AG10803 (cell line): ENCODE measurements at places on chromosomes 5 and 9.

DNA sequence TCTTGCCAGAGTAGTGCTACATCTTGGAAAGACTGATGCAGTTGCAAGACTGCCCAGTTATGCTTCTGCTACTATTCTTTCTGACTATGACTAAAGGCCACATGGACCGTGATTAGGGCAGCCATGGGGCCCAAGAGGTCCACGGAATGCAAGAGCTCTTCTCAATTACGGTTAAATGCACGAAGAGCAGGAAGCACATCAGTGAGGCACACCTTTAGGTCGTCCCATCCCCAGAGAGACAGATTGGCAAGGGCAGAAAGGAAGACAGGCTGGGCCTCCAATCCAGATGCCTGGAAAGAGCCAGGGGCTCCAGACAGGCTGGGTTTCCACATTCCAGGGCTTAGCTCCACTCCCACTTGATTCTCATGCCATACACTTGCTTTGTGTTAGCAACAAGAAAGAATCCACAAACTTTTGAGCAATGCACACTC, 132.3 kb upstream of the SLIT3 start:
- DNase-seq, result peak; percentile 91

DNA sequence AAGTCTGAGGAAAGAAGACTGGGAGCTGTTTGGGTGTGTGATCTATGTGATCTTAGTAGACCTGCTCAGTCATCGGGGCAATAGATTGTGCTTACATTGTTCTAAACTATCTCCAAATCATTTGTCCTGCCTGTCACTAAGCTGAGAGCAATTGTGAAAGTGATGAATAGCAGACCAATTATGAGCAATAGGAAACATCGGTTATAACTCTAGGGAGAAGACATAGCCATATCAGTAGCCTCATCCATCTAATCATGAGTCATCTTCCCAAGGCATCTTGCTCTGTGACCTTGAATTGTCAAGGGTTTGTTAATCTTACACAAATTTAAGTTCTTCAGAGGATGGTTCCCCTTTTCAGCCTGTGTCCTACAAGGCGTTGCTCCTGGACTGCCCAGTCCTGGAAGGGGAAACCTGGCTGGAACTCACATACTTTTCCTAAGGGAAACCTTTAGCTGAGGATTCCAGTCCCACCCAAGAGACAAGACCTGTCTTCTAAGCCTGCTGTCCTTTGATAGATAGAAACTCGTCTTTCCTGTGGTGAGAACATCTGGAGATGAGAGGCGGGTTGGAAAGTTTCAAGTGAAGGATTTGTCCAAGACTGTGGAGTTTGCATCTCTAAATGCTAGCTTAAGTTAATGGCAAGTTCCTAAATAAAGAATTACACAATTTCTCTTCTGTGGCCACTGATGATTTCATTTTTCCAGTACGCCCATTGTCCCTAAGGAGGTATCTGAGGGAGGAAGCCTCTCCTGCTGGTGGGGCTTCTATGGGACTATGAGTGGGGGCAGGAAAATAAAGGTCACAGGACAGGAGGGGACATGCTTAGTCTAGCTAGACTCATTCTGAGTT, 53.9 kb upstream of the TRIM32 start:
- peak; percentile 67 for DNase-seq

- DNase-seq, result peak; percentile 65
Observed at GRCh38 chr5:135271533-135272310, 127.3 kb downstream of the MACROH2A1 start.

- DNase-seq, result no peak
Observed at GRCh38 chr9:137965177-137965795, 87.7 kb downstream of the CACNA1B start.

DNA sequence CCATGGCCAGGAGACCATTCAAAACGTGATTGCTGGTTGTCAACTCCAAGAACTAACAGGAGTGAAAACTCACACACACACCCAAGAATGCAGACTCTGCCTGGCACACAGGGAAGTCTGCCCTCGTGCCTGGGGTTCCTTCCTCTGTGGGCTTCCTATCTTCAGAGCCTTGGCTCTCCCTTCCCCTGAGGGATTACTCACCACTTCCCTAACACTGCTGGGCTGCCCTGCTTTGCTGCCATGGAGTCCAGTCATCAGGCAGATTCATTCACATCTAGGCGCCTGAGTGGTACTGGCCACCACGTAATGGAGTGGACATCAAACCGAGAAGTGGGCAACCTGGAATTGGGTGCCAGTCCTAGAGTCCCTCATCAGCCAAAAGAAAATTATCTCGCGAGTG, 76.4 kb upstream of the PRSS3 start:
- DNase-seq, result peak; percentile 3

DNA sequence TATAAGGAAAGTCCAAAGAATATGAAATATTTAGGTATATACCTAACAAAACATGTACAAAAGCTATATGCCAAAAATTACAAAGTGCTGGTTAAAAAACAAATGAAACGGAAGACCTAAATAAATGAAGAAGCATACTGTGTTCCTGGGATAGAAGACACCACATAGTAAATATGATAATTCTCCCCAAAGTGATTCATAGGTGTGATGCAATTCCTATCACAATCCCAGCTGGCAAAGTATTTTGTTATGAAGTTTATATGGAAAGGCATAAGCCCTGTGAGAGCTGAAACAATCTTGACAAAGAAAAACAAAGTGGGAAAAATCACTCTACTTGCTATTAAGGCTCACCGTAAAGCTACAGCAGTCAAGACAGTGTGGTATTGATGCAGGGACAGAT, 2.6 kb upstream of the SMIM23 start:
- peak; percentile 23 for DNase-seq

- DNase-seq, result peak; percentile 89
Observed at GRCh38 chr9:3906437-3907213, 380.8 kb upstream of the RFX3 start.

- no peak for DNase-seq
Observed at GRCh38 chr9:99013550-99013949, 69.8 kb downstream of the COL15A1 start.

GRCh38 chr9:30482499-30482898, 1901.9 kb upstream of the ACO1 start:
- no peak for DNase-seq

GRCh38 chr5:157350939-157351801, 85.2 kb downstream of the CYFIP2 start:
- no peak for DNase-seq

GRCh38 chr5:143402017-143402552, 1.4 kb downstream of the NR3C1 start:
- no peak for DNase-seq

- peak; percentile 36 for DNase-seq
Observed at GRCh38 chr9:110986529-110986928, 51.7 kb downstream of the LPAR1 start.

- no peak for DNase-seq
Observed at GRCh38 chr9:101397746-101398067, 711 bp downstream of the MRPL50 start.

DNA sequence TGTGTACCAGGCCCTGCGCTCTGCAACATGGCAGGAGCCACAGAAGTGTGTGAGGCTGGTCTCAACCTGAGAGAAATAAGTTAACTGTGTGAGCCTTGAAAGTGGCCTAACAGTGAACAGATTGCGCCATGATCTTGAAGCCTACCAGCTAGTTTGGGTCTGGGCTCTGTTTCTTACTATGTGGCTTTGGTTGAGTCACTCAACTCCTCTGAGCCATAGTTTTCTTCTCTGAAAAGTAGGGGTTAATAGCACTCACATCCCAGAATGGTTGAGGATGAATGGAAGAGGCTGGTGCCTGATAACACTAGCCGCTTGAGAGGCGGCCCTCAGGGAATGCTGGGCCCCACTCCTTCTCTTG, 121.5 kb downstream of the RGS3 start:
- no peak for DNase-seq

DNA sequence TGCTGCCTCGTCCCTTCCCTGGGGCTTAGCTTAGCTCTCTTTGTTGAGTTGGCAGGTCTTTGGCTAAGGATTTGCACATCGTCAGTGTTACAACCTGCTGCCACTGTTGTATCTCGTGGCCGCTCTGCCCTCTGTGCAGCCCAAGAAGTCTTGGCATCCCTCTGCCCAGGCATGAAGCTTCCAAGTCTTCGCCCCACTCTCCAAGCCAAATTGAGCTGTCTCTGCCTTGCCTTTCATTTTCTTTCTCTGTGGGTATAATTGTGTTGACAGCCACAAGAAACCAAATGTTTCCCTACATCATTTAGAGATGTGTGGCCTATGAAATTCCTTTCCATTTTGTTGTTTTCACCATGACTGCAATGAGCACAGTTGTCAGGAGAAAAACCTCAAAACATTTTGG, 29.6 kb upstream of the MED27 start:
- DNase-seq, result no peak
